NCI-H526 (cell line): ENCODE measurements at places on chromosomes 16 and 17.

GRCh38 chr16:74071996-74072535 lies 224.5 kb upstream of the PSMD7 start:
- no peak for DNase-seq

- DNase-seq = no peak
Measured at GRCh38 chr17:40529991-40530390, 28.6 kb upstream of the TNS4 start.

DNA sequence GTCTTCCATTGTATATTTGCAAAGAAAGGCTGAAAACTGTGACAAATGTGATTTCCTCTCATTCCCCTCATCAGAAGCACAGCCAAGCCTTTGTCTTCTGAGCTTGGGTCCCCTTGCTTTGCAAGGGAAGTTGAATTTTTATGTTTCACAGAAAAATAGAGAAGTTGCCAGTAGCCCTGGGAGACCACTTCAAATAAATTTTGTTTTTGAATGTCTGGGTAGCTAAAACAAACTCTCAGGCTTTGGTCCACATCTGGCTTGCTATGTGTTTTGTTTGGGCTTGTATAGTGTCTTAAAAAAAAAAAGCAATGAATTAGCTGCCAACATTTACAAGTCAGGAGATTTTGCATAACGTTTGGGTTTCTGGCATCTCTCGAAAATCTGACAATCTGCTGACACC lies 24.1 kb downstream of the PIK3R6 start:
- DNase-seq = no peak

DNA sequence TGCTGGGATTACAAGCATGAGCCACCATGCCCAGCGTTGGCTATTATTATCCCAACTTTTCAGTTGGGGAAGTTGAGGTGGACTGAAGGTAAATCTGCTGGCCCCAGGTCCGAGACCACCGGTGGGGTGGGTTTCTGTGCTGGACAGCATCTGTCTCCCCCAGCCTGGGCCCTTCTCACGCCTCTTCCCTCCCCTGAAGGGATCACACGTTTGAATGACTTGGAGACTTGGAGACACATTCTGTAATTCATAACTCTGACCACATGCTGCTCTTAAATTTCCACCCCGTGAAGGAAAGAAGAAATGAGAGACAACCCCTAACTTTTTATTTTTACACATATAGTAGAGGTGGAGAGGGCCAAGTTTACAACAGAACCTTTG lies 109.8 kb downstream of the MSI2 start:
- no peak for DNase-seq
